Suppressor macrophage (primary cell): ENCODE measurements at places on chromosomes 5 and 9.

GRCh38 chr9:138038244-138038671, 160.7 kb downstream of the CACNA1B start:
- DNase-seq = no peak

GRCh38 chr9:129609486-129610212, 11.3 kb downstream of the C9orf50 start:
- DNase-seq = peak; percentile 59

GRCh38 chr9:138103849-138104206, 226.2 kb downstream of the CACNA1B start:
- DNase-seq = no peak

DNA sequence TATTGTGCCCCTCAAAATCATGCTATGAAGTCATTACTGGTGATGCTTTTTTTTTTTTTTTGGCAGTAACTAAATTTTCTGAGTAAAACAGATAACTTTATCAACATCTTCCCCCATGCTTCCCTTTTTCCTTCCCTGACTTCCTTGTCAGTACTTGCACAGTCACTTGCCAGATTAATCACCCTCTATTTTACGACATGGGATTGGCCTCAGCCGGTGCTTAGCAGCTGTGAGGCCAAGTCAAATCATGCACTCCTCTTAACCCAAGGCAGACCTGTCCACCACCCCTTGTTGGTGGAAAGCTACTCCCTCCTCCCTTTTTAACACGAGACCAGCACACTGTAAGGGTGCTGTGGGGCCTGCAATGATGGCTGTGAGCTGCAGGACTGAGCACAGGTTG, 118.0 kb upstream of the OTULINL start:
- peak; percentile 72 for DNase-seq

DNA sequence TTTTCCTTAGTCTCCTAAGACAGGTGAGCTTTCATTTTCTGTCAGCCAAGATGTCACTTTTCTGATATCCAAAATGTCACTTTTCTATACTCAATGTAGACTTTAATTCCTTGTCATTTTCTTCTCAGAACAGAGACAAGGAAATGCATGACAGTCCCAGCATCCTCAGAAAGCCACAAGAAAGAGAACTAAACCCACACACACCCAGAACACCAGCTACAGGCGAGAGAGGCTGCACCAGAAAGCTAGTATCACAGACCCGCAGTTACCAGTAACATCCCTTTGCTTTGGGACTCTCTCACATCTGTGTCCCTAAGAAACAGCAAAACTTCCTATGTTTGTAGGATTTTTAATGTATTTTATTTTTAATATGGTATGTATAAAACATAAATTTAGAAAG, 17.1 kb downstream of the TRMO start:
- peak; percentile 59 for DNase-seq
